CMK (cell line): ENCODE measurements at places on chromosomes 16 and 17.

- DNase-seq = no peak
Measured at GRCh38 chr16:10613785-10614485, 33.5 kb upstream of the EMP2 start.

- DNase-seq = no peak
Measured at GRCh38 chr17:12627177-12627629, 38.5 kb upstream of the MYOCD start.

GRCh38 chr17:60436676-60437075 is 14.4 kb downstream of the CHCT1 start:
- DNase-seq = no peak

GRCh38 chr17:64264891-64265290 is 1.8 kb upstream of the TEX2 start:
- no peak for DNase-seq

- no peak for DNase-seq
Measured at GRCh38 chr17:30556374-30557332, 79.4 kb downstream of the GOSR1 start.

DNA sequence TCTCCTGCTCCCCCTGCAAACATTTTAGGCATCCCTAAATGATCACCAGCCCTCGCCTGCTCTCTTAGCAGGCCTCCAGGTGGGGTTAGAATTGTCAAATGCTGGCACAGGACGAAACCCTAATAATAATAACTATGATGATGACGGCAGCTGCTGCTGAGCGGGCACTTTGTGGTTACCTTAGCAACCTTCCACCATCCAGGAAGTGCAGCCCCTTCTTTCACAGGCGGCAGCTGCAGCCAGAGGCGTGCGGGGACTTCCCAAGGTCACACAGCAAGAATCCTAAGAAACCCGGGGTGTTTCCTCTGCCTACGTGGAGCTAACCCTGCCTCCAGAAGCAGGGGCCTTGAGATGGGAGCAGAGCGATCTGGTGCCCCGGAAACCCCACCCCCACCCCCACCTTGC is 22.4 kb upstream of the EIF1 start:
- DNase-seq = no peak

DNA sequence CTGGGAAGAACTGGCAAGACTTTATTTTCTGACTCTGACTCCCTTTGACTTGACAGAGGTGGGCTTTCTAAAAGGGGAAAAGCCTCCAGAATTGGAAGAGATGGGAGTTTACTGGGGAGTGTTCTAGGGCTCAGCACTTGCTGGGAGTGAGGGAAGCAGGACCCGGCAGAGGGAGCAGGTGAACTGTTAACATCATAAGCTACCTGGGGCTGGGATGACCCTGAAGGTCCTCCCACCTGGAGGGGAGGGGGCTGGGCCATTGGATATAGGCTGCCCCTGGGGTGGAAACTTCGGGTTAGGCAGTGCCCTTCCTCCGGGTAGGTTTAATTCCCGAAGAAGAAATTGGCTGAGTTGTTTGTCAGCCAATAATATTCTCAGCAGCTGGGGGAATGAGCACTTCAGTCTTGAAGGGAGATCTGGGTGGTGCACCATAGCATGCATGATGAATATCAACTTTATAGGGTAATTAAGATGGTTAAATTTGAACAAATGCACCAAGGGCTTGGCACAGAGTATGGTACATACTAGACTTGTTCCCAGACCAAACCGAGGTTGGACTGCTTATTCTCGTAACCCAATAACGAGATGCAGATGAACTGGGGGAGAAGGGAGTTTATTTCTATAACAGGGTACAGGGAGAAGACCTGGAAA is 337.0 kb downstream of the HAPSTR1 start:
- no peak for DNase-seq

DNA sequence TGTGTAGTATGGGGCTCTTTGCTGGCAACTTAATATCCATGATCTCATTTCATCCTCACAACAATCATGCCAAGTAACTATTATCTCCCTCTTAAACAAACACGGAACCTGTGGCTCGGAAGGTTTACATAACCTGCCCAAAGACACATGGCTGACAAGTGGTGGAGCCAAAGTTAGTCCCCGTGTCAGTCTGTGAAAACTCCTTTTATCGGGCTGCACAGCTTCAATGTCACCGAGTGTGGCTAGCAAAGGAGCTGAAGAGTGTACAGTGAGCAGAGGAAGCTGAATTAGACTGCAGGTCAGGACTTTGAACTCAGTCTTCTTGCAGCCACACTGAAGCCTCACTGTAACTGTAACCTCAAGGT is 80.3 kb downstream of the PARN start:
- no peak for DNase-seq

DNA sequence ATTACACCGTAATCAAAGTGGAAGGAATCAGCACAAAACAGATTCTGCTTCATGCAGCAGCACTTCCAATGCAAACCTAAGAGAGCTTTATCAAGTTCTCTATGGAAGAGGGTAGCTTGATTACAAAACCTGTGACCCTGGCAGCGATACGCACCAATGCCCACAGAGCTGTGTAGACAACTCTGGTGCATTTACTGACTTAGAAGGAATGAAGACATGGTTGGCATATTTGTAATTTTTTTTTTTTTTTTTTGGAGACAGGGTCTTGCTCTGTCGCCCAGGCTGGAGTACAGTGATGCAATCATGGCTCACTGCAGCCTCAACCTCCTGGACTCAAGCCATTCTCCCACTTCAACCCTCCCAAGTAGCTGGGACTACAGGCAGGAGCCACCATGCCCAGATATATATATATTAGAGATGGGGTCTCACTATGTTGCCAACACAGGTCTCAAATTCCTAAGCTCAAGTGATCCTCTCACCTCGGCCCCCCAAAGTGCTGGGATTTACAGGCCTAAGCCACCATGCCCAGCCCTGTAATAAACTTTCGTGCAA is 49.4 kb downstream of the XPO6 start:
- no peak for DNase-seq

GRCh38 chr16:79801646-79802045 is 201.1 kb upstream of the MAF start:
- DNase-seq = no peak
